Activated CD4-positive, alpha-beta memory T cell treated with anti-CD3 and anti-CD28 coated beads, Interleukin-2, amount 10 ng/mL, durations not matched to agents 7 days and 5 days (primary cell): ENCODE measurements at places on chromosomes 11 and 22.
A peak's percentile ranks its signal among the peaks of the same experiment; 100 is the strongest.

- H3K27ac ChIP-seq, result no peak overlapping the region
- peaks cover 14% of the 10 kb centered on the region for H3K27me3 ChIP-seq
- DNase-seq, result no peak
- H3K36me3 ChIP-seq, result no peaks in the 10 kb centered on the region
- peaks cover 3% of the 10 kb centered on the region for H3K4me1 ChIP-seq
Observed at GRCh38 chr11:123272565-123272964, 77.5 kb upstream of the CLMP start.

DNA sequence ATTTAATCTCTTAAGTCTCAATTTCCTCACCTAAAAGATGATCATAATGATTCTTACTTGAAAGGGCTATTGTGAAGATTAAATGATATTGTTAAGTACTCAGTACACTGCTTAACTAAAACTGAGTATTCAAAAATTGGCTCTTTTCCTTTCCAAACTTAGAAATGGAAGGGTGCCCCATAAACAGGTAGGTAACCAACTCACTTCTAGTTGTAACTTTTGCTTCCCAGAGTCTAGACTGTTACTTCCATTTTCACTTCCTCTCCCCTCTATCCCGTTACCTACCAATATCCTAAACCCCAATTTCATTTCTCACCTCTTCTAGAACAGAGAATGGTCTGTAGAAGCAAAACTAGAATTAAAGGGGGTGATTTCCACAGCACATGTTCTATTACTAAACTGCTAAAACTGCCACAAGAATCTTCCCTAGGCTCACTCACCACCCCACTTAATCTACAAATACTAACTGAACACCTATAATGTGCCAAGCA lies 50.0 kb downstream of the RRAS2 start:
- H3K27ac ChIP-seq, result no peak overlapping the region
- H3K4me3 ChIP-seq, result no peak overlapping the region
- no peaks in the 10 kb centered on the region for H3K27me3 ChIP-seq

DNA sequence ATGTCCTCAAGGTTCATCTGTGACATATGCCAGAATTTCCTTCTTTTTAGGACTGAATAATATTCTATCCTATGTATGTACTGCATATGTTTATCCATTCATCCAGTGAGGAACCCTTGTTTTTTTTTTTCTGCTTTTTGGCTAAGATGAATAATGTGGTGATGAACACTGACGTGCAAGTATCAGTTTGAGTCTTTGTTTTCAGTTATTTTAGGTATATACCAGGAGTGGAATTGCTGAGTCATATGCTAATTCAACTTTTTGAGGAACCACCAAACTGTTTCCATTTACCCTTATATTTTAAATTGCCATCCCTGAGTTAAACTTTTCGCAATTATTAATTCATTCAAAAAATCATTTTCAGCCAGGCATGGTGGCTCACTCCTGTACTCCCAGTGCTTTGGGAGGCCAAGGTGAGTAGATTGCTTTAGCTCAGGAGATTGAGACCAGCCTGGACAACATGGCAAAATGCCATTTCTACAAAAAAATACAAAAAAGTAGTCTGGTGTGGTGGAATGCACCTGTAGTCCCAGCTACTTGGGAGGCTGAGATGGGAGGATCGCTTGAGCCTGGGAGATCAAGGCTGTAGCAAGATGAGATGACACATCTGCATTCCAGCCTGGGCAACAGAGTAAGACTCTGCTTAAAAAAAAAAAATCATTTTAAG lies 64.2 kb downstream of the MICAL2 start:
- DNase-seq, result peak; percentile 26
- H3K4me3 ChIP-seq, result peak overlapping the region; percentile 52
- H3K36me3 ChIP-seq, result peaks cover 66% of the 10 kb centered on the region

DNA sequence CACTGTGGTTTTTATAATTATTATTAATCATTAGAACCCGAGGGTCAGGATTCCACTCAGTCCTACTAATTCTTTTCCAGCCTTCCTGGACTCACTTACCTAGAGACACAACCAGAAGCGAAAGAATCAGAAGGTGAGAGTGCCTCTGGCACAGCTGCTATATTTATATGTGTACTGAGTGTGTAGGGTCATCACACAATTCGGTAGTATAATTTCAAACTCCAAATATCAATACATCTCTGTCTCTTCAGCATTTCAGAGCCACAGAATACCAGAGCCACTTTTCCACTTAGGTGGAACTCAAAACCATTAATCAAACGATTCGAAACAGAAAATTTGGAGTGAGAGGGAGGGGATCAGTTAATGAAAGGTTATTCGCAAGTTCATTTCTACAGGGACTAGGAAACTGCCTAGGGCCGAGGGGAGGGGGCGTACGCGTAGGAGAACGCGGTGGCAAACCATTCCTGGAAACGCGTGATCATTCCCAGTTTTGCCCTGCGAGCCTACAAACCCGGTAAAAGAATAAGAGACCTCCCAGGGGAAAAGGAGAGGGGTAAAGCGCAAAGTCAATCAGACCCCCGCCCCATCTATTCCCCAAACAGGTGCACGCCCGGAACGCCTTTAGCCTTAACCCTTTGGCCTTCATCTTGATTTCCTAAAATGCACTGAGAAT lies 5.4 kb downstream of the BSX start:
- peaks cover 11% of the 10 kb centered on the region for H3K4me1 ChIP-seq
- H3K4me3 ChIP-seq, result no peak overlapping the region
- H3K36me3 ChIP-seq, result peaks cover 17% of the 10 kb centered on the region
- H3K27ac ChIP-seq, result peak overlapping the region; percentile 41
- H3K27me3 ChIP-seq, result peaks cover 78% of the 10 kb centered on the region
- DNase-seq, result no peak

GRCh38 chr11:107232451-107232850 lies 214.2 kb upstream of the GUCY1A2 start:
- H3K4me3 ChIP-seq, result no peak overlapping the region
- H3K4me1 ChIP-seq, result no peaks in the 10 kb centered on the region
- no peaks in the 10 kb centered on the region for H3K36me3 ChIP-seq

DNA sequence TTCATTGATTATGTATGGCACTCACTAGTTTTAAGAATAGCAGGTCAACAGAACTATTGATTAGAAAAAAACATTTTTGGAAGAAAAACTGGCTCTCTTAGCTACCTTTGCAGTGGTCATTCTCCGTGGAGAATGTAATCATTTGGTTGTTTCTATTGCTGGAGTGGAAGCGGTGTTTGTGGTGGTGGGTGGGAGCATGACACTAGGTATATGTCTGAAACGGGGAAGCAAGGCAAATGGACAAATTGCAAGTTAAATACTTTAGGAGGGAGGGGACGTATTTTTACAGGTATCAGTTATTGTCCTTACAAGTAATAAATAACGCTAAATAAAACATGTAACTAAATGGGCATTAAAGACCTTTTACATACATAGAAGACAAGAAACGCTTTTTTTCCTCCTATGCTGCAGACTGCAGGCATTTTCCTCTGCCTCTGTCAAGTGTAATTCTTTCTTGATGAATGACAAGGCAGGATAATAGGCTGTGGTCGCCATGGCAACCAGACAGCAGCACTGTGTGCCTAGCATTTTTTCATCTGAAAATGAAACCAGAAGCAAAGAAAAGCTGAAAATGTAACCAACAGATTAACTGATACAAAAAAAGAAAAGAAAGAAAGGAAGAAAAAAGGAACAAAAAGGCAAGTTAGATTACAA lies 46.2 kb downstream of the BLID start:
- no peaks in the 10 kb centered on the region for H3K4me1 ChIP-seq
- no peaks in the 10 kb centered on the region for H3K27me3 ChIP-seq
- no peak for DNase-seq
- no peak overlapping the region for H3K4me3 ChIP-seq
- H3K36me3 ChIP-seq, result no peaks in the 10 kb centered on the region
- H3K27ac ChIP-seq, result no peak overlapping the region

DNA sequence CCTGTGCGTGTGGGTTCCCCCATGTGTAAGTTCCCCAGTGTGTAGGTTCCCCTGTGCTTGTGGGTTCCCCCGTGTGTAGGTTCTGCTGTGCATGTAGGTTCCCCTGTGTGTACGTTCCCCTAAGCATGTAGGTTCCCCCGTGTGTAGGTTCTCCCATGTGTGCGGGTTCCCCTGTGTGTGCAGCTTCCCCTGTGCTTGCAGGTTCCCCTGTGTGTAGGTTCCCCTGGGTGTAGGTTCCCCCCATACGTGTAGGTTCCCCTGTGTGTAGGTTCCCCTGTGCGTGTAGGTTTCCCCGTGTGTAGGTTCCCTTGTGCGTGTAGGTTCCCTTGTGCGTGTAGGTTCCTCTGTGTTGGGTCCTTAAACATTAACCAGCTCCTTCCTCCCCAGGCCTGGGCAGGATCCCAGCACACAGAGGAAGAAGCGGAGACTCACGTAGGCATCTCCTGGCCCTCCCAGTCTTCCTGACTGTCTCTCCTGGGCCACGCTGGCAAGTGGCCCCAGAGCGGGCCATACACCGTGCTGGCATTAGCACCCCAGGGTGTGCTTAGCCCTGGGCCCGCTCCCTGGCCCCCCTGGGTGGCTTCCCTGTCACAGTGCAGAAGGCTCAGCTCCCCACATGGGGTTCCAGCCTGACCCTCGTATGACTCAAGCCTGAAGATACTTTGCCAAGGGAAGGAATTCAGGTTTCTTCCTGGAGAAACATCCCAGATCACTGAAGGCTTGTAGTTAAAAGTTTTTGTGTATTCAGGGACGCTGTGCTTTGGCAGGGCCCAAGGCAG lies 2.8 kb upstream of the GRAMD4 start:
- no peaks in the 10 kb centered on the region for H3K27me3 ChIP-seq
- H3K4me1 ChIP-seq, result peaks cover 24% of the 10 kb centered on the region
- DNase-seq, result no peak
- H3K27ac ChIP-seq, result no peak overlapping the region
